Naive thymus-derived CD8-positive, alpha-beta T cell (primary cell): ENCODE measurements at places on chromosomes 16 and 17. TPM values are rescaled to one million over a fixed set of nuclear protein-coding genes. Genes with fewer than 3 reads are reported as not detected.
A peak's percentile ranks its signal among the peaks of the same experiment; 100 is the strongest.

SPIRE2 gene
- total RNA-seq = 2.3 TPM

NSF gene
- total RNA-seq = 45.3 TPM

KRTAP2-3 gene
- total RNA-seq = not detected

DNA sequence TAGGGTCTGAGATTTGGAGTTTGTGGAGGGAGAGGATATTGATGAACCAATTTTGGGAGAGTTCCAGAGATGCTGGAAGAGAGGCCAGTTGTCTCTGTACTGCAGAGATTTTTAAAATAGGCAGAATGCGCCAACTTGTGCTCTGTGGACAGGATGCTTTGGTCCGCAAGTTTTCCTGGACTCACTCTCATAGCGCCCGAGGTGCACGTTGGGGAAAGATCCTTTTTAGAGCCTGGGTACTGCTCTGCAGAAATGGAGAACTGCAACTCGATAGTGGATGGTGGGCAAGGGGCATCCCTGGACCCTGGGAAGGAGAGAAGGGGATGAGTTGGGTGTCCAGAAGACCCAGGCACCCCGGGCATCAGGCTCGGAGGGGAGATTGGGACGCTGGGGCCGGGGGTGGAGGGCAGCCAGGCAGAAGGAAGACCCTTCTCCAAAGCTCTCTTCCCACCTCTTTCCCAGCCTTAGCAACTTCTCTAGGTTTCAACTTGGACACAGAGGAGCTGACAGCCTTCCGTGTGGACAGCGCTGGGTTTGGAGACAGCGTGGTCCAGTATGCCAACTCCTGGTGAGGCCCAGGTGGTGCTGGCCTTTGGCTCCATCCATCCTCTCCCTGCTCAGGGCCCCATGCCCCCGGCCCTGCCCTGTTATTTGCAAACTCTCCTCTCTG lies 590 bp downstream of the ITGAX start:
- DNase-seq = no peak

- DNase-seq = no peak
These were observed 310.1 kb downstream of the CA10 start for GRCh38 chr17:51848451-51848850.

GRCh38 chr17:10439816-10440215 lies 18.1 kb upstream of the MYH8 start:
- no peak for DNase-seq

GRCh38 chr16:12420661-12421209 lies 383.0 kb downstream of the CPPED1 start:
- no peak for DNase-seq

- DNase-seq = no peak
These were observed 14.9 kb downstream of the GLG1 start for GRCh38 chr16:74591876-74592650.

GRCh38 chr16:56372013-56372634 lies 53.2 kb downstream of the AMFR start:
- DNase-seq = peak; percentile 32

DNA sequence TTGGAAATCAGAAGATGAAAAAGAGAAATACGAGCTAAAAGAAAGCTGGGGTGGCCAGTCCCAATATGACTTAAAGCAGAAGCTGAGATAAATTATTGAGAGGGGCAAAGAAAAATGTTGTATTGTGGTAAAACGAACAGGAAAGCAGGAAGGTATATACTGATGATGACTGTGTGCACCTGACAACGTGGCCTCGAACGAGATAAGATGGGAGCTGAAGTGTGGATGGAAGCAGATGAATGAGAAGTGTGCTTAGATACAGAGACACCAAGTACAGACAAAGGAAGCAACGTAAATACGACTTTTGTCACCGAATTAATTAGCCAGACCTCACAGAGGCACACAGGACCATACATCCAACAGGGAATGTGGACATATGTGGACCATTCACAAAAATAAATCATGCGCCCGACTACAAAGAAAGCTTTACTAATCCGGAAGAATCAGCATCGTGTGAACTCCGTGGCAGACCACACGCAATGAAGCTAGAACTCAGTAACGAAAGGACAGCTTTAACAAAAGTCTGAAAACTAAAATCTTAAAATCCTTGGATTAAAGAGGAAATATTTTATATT lies 218.7 kb downstream of the RPTOR start:
- no peak for DNase-seq

- DNase-seq = no peak
These were observed 7.3 kb downstream of the GSE1 start for GRCh38 chr16:85620374-85620773.

- no peak for DNase-seq
These were observed 119.5 kb downstream of the C16orf78 start for GRCh38 chr16:49492896-49493626.

GRCh38 chr16:77137045-77137444 lies 53.9 kb upstream of the MON1B start:
- no peak for DNase-seq

DNA sequence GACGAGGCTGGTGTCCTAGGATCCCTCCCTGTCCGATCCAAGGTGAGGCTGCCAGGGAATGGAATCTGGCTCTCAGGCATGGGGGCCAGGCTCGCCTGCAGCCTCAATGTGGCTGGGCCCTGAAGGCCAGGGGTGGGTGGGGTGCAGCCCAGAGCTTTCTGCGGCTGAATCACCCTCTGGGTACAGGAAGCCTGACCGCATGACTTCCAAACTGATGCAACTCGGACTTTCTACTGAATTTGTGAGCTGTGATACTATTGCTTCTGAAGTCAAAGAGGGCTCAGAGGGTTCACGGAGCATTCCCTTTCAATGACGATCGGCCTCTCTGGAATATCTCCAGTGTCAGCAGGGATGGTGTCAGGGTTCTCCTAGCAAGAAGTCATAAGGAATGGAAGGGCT lies 123.7 kb downstream of the METRNL start:
- DNase-seq = no peak

- DNase-seq = no peak
These were observed 31.9 kb upstream of the C16orf78 start for GRCh38 chr16:49341706-49342105.

GRCh38 chr17:15999974-16000827 lies 577 bp downstream of the TTC19 start:
- no peak for DNase-seq

DNA sequence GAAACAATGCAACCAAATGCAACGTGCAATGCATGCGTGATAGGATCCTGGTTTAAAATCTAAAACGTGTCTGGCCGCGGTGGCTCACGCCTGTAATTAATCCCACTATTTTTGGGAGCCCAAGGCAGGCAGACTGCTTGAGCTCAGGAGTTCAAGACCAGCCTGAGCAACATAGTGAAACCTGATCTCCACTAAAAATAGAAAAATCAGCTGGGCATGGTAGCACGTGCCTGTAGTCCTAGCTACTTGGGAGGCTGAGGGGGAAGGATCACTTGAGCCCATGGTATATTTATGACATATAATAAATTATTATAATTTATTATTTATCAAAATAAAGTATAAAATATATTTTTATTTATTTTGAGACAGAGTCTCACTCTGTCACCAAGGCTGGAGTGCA lies 241.8 kb downstream of the PARN start:
- DNase-seq = no peak

GRCh38 chr17:81465910-81466309 lies 46.7 kb downstream of the ACTG1 start:
- DNase-seq = no peak
